ENCODE measurements at places on chromosomes 1 and 21.

GRCh38 chr1:104874044-104874443 is 1124.3 kb downstream of the AMY1C start:
- DNase-seq: no peak

DNA sequence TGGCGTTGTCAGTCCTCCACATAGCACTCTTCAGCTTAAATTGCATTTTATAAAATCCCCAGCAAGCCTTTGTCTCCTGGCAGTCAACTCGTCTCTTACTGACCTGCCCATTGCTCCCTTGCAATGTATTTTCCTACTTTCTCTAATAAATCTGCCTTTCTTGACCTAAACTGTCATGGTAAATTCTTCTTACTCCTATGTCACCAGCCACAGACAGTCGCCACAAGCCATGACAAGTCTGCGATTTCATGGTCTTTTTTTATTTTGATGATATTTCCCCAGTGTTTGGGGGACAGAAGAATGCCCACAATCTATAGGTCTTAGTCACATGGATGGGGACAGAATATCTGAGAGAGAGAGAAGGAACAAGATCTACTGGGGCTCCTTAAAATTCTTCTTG is 8.4 kb downstream of the IFNAR2 start:
- DNase-seq: no peak

DNA sequence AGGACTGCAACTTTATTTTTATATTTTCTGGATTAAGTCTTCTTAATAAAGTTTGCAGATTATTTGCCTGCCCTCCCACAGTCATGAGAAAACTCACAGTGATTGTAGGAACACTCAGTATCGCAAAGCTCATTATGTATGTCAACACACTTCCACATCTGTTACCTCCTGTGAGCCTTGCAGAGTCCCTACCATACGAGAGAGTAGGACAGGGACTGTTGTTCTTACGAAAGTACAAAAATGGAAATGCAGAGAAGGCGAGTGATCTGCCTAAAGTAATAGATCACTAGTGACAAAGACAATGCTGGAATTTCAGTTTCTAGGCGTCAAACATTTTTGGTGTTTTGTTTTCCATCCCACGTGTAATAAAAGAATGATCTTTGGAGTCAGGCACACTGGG is 131.7 kb downstream of the SYT2 start:
- DNase-seq: no peak

DNA sequence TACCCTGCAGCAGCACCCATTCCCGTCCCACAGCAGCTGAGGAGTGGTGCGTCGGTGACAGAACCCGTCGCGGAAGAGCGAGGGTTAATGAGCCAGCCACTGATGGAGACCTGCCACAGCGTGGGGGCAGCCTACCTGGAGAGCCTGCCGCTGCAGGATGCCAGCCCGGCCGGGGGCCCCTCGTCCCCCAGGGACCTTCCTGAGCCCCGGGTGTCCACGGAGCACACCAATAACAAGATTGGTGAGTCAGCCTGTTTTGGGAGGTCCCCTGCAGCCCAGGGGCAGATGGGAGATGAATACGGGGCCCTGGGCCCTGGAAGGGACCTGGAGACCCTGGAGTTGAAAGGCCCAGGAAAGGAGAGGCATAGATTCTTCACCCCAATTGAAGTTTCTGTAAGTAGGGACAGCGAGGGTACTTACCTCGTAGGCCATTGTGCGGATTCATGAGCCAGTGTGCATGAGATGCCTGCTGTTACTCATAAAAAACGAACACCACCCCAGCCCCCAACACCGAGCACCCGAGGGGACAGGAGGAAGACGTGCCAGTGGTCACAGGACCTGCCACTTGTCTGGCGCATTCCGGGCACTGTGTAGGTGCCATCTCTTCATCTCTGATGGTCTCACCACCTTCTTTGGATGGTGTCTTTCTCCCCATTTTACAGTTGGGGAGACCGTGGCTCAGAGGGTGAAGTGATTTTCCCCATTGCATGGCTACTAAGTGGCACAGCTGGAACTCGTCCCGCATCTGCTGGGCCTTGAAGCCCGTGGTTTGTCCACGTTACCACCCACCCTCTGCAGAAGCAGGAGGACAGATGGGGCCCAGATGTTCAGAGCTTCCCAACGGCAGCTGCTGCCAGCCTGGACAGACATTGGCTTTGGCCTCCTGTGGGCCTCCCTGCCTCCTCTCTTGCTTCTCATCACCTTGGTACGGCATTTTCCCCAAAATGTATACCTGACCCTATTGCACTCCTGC is 28.3 kb upstream of the TNFRSF1B start:
- DNase-seq: no peak

DNA sequence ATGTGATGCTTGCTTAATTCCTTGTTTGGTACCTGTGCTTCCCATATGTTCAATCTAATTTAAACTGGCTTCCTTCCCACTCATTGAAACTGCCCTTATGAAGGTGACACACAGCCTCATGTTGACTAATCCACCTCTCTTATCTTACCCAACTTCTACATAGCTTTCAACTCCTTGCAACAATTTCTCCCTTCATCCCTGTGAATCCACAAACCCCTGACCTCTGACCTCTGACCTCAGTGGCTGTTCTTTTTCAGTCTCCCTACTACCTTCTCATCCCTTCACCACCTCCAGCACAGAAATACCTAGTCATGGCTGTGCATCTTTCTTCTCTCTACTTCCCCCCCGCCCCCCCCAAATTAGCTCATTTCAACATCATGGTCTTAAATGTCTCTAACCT is 144.5 kb downstream of the TTLL7 start:
- DNase-seq: no peak

GRCh38 chr1:204134103-204134502 is 17.7 kb downstream of the ETNK2 start:
- no peak for DNase-seq

DNA sequence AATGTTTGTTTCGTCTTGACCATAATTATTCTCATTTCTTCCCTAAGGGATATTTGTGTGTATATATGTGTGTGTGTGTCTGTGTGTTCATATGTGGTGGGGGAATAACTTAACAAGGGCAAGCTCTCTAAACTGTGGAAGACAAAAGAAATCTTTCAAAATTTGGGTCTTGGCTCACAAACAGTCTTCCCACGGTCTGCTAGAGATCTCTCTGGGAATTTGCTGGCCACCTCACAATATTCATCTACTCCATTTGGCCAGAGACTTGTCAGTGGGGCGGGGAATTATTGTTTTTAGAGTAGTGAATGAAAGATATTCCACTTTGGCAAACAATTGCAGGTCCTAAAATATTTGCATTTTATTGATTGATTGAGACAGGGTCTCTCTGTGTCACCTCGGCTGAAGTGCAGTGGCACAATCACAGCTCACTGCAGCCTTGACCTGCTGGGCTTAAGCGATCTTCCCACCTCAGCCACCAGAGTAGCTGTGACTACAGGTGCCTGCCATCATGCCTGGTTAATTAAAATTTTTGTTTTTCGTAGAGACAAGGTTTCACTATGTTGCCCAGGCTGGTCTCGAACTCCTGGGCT is 8.0 kb upstream of the EIF2B3 start:
- no peak for DNase-seq

DNA sequence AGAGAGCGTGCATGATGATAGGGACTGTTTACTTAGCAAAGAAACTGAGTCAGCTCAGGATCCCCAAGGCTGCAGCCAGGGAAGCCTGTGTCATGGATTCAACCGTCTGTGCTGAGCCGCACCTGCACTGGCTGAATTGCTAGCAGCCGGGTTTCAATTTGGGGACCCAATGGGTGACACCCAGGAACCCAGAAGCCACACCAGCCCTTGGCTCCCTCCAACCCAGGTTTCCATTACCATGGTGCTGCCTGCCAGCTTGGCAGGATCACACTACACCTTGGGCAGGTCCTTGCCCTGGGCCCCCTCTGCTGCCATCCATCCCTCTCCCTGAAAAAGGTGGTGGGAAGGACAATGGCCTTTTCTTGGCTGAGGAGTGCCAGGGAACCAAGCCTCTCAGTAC is 64.0 kb upstream of the CLDN14 start:
- DNase-seq: no peak

GRCh38 chr21:41612674-41613532 is 104.9 kb upstream of the TMPRSS2 start:
- peak; percentile 33 for DNase-seq

DNA sequence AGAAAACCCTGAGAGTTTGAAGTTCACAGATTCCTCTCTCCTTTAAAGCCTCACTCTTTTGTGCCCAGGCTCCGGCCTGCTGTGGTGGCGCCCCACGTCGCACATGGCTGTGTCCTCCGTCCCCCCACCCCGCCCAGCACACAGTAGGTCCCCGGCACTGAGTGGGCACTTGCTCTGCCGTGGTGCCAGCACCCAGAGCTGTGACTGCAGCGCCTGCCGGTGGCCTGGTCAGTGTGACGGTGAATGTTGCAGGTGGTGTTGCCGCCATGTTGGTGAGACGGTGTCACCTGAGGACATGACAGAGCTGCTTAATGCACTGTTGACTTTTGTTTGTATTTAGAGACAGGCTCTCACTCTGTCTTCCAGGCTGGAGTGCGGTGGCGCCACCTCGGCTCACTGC is 3.4 kb downstream of the ATAD3C start:
- no peak for DNase-seq

GRCh38 chr1:21201650-21202049 is 25.0 kb upstream of the EIF4G3 start:
- DNase-seq: no peak

DNA sequence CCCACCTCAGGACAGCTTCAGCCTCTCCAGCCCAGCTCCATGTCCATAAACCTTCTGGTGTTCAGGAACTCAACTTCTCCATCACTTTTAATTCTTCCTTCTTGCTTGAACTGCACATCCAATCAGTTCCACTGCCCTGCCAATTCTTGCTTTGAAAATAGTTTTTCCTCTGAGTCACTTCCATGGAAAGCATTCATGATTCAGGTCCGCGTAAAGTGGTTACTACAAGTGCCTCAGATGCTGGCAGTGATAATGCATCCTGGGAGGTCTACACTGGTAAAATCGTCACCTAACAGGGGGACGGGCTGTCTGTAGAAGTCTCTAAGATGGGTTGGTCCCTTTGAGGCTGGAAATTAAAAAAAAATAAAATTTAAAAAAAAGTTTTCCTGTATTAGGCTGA is 25.9 kb upstream of the RCAN1 start:
- DNase-seq: peak; percentile 39

DNA sequence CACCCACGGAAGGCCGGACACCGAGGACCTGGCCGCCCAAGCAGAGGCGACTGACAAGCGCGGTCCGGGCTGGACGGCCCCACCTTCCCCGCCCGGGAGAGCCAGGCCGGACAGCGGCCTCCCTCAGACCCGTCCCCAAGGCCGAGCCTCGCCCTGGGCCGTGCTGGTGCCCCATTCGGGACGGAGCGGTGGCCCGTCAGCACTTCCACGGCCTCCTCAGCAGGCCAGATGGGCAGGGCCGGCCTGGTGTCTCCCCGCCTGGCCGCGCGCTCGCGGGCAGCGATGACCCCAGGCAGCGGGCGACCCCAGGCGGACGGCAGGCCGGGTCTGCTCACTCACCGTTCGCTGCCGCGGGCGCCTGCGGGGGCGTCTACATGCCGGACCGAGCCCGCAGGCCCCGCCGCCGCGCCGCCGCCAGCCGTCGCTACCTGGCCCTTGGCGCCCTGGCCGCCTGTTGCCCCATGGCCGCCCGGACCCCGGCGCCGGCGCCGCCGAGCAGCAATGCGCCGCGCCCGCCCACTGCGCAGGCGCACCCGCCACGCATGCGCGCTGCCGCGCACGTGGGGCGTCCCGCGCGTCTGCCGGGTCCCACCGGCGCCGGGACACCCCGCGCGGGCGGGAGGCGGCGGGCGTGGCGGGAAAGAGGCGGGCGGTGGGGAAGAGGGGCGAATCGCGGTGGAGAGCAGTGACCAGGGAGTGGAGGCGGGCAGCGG is at the start of gene NADK:
Gene NADK (minus strand): TSS at position 521 of the 713 bp plus-strand sequence. CDS start 13,064 bp downstream, outside the sequence.
- peak; percentile 72 for DNase-seq

DNA sequence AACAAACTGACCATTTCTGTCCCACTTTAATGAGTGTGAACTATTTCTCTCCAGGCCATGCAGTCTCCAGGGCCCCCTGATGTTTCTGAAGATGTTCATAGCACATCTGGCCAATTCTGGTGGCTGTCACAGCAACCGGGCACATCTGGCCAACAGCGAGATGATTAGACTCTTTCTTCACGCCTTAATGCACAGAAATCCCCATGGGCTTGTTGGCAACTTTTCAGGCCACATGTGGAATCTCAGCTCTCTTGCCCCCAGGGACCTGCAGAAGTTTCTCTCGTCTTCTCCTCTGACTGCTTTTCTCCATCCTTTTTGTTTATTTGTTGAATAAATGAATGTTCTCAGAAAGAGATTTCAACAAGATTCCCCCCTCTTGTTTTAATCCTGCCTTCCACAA is 71.2 kb upstream of the HMGB4 start:
- DNase-seq: no peak

DNA sequence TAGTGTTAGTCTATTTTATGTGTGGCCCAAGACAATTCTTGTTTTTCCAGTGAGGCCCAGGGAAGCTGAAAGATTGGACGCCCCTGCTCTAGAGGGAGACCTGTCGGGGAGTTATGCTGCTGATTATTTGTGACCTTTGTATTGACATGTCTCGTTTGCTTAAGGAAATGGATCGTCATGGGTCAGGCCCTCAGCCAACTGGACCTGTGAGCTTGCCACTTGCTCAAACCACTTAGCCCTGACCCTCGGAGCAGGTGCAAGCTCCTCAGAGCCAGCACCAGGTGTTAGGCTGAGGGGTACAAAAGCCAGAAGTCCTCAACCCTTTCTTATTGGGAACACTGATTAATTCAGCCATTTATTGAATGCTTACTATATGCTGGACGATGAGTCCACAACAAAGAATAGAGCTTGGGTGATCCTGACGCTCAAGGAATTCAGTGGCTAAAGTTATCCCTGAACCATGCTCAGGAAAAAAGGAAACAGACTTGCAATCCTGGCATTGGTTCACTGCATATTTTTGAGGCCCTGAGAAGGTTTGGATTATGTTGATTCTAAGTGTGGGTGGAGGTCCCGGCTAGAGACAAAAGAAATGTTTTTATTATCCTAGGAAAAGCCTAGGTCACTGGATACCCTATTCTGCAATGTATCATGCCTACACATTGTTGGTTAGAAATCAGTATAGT is 19.0 kb downstream of the TGFB2 start:
- DNase-seq: no peak

DNA sequence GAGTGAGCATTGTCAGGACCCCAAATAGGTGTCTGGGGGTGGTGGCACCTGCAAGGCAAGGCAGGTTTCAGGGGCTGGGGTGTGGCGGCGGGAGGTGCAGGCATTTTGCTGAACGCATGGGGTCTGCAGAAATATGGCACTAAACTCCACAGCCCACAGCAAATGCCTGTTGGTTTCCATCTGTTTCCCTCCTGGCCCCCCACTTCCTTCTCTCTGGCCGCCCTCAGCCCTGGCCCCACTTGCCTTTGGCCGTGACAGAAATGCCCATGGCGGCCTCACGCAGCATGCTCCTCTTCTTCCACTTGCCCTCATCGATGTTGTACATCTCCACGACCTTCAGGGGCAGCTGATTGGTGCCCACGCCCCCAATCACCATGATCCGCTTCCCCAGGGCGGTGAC is 13.7 kb downstream of the KLHDC8A start:
- no peak for DNase-seq

GRCh38 chr21:35256468-35256988 is 207.4 kb upstream of the RUNX1 start:
- peak; percentile 93 for DNase-seq

- no peak for DNase-seq
Observed at GRCh38 chr1:238606896-238607295, 716.2 kb upstream of the ZP4 start.

GRCh38 chr1:32972814-32973428 is 8.3 kb upstream of the RNF19B start:
- DNase-seq: peak; percentile 22

Data from ACHN (cell line).